Urinary bladder (tissue), 4 donors: ENCODE measurements at places on chromosomes 1 and 21.

DNA sequence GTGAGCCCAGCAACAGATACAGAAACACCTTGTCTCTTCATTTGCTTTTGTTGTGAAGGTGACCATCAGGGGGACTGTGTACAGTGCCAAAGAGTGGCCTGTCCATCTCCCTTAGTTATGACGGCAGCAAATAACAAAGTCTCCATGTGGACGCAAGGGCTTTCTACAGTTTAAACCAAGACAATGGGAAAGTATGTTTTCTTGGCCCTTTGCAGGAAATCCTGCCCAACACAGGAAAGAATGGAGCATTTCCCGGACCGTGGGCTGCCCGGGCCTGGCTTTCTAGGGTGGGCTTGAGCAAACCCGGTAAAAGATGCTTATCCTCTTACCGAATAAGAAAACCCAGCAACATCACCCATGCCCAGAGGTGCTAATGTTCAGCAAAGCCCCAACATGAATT is 87.3 kb downstream of the ZBTB18 start:
- DNase-seq, result no peak

DNA sequence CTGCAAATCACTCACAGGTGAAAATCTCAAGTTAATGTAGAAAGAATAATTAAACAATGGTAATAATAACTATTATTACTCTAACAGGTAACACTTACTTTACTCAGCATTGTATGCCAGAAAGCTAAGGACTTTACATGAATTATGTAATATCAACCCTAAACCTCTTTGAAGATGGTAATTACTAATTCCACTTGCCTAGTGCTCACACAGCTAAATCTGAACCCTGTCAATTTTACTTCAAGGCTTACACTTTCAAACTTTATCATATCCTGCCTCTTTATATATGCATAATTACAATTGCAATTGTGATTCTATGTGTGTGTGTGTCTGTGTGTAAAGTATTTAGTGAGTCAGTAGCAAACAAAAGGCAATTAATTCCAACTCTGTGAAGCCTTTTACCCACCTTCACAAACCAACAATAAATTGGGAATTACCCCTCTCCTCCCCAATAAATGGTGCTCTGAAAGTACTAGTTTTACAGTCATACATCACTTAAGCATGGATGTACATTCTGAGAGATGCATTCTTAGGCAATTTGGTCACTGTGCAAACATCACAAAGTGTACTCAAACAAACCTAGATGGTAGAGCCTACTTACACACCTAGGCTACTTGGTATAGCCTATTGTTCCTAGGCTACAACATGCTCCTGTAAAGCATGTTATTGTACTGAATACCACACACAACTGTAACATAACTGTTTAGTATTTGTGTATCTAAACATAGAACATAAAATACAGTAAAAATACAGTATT is 5.9 kb downstream of the ZNF644 start:
- DNase-seq, result no peak

DNA sequence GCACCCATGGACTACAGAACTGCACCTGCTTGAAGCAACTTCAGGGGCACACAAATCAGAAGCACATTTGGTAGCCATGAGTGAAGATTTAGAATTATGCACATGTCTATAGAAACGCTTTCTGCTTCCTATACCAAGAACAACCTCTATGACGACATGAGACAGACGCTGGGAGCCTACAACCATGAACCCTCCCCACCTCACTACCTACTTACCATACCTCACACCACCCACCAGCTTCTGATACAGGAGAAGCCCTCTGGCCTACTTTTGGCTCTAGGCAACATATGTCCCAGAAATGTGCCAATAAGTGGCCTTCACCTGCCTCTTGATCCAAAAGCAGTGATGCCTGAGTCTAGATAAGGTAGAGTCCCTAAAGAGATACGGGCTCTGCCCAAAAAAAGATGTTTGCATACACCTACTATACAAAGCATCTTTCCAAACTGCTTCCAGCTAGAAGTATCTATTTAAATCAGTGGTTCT is 58.5 kb downstream of the SLC45A1 start:
- no peak for DNase-seq

DNA sequence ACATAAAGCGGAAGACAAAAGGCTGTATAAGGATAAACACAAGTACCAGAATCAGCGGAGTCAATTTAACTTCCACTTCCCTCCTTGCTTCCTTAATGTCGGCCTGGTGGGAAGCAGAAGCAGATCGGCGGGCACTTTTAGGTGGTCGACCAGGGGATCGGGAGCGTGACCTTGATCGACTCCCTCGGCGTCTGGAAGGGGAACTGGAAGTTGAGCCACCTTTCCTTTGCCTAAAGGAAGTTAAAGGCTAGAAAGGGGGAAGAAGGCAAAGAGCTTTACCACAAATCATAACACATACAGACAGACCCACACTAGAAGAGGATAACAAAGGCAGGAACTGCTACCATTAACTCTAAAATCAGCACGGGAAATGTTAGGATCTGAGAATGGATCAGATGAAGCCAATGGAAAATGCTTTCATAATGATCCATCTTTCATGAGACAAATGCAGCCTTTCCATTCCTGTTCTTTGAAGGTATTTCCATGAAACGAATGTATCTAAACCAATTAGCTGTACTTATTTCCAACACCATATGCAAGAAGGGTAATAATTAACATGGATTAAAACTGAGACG is 5.7 kb downstream of the LBR start:
- no peak for DNase-seq

- peak; percentile 82 for DNase-seq
Observed at GRCh38 chr1:1406821-1407635, at the start of gene MRPL20. Gene MRPL20 (minus strand): TSS chr1:1407293. CDS start chr1:1407217, 76 bp downstream.

DNA sequence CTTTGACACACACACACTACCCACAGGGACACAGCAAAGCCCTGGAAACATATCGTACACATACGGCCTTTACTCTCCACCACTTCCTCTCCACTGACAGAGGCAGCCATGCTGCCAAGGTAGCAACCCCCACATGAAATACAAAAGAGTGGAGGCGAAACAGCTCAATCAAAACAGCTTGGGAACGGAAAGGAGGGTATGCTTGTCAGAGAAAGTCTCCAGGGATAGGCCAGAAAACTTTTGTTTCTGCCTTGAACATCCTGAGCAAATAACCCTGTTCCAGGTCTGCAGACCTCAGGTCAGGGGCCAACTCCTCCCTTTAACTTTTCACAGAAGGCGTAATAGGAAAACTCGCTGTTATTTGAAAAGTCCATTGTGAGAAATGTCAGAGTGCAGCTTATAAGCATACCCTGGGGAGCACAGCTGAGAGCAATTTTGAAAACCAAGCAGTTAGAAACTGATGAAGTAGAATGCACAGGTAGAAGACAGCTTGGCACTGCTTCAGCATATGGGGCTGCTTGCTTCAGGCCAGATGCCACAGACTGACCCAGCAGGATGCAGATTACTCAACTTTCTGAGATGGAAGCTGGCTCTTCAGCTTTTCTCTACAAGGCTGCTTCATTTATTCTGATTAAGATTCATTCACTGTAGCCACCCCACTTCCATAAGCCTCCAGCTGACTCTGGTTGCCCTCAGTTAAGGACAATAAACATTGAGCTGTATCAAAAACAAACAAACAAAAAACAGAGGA is 18.0 kb downstream of the KIAA0319L start:
- no peak for DNase-seq

DNA sequence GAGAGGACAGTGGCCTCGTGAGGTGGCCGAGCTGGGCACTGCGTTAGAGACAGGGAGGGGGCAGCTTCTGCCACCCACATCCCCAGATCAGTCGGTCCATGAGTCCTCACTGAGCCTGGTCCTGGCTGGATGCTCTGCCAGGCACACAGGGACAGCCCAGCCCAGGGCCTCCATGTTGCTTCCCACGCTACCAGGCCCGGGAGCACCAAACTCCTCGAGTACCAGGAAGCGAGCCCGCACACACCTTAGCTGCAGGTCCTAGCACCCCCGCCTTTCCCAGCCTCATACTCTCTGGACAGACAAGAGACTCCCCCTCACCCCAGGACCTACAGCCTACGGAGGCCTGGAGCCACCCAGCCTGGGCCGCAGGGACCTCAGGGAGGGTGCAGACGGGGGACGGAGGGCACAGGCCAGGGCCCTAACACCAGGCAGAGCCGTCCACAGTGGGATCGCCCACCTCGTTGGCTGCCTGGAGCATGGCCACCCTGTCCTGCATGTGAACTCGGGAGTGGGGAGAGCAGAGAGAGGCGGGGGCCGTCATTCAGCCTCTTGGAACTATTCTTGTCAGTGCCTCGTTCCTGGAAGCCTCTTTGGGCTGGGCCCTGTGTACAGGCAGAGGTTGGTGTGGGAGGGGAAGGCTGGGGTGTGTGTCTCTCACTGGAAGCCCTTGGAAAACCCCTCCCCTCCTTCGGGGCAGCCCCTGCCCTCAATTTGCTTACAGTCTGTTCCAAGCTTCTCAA is 90.9 kb upstream of the RUNX3 start:
- DNase-seq, result no peak

- no peak for DNase-seq
Observed at GRCh38 chr1:27103498-27103897, 51.4 kb downstream of the SLC9A1 start.

DNA sequence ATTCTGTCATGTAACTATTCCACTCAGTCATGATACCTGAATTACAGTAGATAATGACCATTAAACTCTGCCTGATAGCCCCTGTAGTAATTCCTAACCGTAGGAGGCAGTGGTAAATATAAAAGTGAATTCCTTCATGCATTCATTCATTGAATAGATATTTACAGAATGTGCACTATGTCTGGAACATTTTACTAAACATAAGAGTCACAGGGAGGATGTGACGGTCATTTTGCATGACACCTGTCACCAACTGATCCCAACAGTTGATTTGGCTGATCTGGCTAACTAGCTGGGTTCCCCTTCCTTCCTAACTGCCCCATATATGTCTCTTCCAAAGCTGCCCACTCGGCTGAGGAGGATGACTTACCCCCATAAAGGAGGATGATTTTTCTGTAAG is 2.2 kb upstream of the RNPC3 start:
- DNase-seq, result no peak

DNA sequence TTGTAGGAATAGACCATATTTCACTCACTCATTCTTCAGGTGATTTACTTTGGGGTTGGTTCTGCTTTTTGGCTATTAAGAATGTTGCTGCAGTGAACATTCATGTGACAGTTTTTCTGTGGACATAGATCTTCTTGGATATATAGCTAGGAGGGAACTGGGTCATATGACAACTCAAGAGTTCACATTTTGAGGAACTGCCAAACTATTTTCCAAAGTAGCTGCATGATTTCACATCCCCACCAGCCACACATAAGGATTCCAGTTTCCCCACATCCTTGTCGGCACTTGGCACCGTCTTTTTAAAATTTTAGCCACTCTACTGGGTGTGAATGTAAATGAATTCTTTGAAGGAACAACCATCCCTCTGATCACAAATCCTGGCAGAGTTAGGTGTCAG is 126.0 kb downstream of the PRDM2 start:
- DNase-seq, result no peak

DNA sequence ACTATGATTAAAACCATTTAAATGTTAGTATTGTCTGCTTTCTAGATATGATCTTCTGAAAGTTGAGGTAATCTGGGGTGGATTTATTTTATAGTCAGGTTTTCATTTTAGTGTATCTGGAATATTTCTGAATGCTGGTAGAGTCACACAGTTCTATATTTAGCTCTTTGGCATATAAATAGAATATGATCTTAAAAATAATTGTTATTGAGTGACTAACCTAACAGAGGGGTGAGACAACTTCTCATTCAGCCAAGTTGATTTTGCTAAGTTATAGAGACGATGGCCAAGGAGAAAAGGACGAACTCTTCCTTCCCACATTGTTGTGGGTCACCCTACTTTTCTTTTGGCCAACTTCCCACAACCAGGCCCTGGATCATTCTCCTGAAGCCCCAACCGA is 7.2 kb upstream of the MT1HL1 start:
- DNase-seq, result no peak

DNA sequence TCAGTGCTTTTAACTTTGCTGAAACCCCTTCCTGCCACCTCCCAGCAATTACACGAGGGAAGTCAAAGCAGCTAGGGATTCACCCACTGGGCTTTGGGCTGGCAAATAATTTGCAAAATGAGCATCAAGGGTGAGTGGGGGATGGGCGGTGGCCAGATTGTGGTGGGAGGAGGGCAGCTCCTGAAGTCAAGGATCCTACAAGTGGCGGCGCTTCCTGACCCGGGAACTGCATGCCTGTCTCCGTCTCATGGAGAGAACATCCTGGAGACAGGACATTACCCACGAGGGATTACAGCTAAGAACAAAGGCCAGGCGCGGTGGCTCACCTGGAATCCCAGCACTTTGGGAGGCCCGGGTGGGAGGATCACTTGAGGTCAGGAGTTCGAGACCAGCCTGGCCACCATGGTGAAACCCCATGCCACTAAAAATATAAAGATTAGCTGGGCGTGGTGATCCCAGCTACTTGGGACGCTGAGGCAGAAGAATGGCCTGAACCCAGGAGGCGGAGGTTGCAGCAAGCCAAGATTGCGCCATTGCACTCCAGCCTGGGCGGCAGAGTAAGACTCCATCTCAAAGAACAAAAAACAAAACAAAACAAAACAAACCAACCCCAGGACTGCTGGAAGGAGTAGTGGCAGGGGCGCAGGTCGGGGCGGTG is 12.9 kb downstream of the TTC34 start:
- DNase-seq, result no peak

- DNase-seq, result no peak
Observed at GRCh38 chr1:60668585-60668984, 413.8 kb upstream of the NFIA start.

DNA sequence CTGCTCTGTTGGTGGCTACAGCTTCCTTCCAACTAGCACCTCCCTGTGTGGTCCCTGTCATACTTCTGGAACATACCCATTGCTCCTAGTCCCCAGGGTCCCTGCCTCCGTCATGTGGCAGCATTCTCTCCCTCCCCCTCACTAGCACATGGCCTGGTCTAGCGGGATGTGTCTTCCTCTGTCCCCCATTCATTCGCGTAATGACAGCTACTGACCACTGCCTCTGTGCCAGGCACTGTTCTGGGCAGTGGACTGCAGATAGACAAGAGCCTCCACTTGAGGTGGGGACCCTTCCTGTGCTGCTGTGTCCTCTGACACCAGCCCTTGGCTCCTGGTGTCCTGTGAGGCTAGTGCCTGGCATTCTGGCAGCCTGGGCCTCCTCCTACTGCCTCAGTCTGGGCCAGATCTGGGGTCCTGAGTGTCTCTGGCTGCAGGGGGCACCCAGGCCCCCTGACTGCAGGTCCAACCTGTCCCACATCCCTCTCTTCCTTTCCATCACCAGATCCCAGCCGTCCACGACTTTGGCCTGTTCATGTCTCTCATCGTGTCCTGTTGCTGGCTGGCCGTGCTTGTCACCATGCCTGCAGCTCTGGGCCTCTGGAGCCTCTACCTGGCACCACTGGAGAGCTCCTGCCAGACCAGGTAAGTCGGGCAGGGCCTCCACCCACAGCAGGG is 38.1 kb downstream of the DISP3 start:
- no peak for DNase-seq
